MCF 10A (cell line): ENCODE measurements at places on chromosomes 5 and 9. TPM values are rescaled to one million over a fixed set of nuclear protein-coding genes. Genes with fewer than 3 reads are reported as not detected.

GRIA1 gene
- total RNA-seq = not detected in 2 replicates

RASGEF1C gene
- total RNA-seq = not detected in 2 replicates

IL13 gene
- not detected in 2 replicates for total RNA-seq

GADD45G gene
- 0.69 TPM in 1 of 2 replicates, not detected in the other for total RNA-seq

GRCh38 chr5:150119421-150120061 lies 33.2 kb upstream of the CSF1R start:
- no peak overlapping the region for H3K4me3 ChIP-seq
- no peaks in the 10 kb centered on the region for H3K27me3 ChIP-seq
- H3K4me1 ChIP-seq = peaks cover 14% of the 10 kb centered on the region
- no peak overlapping the region for H3K27ac ChIP-seq
- no peaks in the 10 kb centered on the region for H3K36me3 ChIP-seq

GRCh38 chr5:135195270-135195608 lies 161.2 kb upstream of the PITX1 start:
- peaks cover 7% of the 10 kb centered on the region for H3K4me1 ChIP-seq
- no peaks in the 10 kb centered on the region for H3K27me3 ChIP-seq
- H3K36me3 ChIP-seq = no peaks in the 10 kb centered on the region
- DNase-seq = peak; percentile 11
- H3K4me3 ChIP-seq = no peak overlapping the region

- no peak overlapping the region for H3K27ac ChIP-seq
- peaks cover 17% of the 10 kb centered on the region for H3K4me1 ChIP-seq
- no peaks in the 10 kb centered on the region for H3K27me3 ChIP-seq
- no peaks in the 10 kb centered on the region for H3K36me3 ChIP-seq
Observed at GRCh38 chr5:159459951-159460538, 129.8 kb upstream of the IL12B start.

DNA sequence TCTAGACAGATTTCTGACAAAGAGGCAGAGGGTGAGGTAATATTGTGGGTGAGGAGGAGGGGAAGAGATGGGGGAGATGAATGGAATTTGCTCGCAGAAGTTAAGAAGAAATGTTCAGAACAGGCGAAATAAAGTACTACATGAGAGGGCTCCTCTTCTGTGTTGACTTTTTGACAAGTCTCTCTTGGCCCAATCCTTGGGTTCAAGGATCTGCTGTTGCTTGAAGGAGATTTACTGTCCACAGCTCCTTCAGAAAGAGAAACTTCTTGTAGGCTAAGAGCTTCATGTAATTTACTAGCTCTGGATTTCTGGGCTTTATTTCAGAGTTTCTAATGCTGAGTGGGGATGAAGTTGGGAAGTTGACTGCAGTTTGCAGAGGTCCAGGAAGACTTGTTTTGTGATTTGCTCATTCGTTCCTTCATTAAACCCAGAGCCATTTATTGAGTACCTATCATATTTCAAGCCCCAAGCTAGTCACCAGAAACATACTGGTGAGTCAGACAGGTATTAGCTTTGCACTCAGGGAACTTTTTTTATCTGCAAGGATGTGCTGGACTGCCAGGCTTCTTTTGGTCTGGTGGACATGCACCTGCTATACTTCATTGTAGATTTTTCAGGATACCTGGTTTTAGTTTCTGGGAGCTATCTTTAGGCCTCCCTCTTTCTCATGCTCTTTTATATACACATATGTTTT lies 402.9 kb upstream of the CLINT1 start:
- H3K36me3 ChIP-seq = no peaks in the 10 kb centered on the region

DNA sequence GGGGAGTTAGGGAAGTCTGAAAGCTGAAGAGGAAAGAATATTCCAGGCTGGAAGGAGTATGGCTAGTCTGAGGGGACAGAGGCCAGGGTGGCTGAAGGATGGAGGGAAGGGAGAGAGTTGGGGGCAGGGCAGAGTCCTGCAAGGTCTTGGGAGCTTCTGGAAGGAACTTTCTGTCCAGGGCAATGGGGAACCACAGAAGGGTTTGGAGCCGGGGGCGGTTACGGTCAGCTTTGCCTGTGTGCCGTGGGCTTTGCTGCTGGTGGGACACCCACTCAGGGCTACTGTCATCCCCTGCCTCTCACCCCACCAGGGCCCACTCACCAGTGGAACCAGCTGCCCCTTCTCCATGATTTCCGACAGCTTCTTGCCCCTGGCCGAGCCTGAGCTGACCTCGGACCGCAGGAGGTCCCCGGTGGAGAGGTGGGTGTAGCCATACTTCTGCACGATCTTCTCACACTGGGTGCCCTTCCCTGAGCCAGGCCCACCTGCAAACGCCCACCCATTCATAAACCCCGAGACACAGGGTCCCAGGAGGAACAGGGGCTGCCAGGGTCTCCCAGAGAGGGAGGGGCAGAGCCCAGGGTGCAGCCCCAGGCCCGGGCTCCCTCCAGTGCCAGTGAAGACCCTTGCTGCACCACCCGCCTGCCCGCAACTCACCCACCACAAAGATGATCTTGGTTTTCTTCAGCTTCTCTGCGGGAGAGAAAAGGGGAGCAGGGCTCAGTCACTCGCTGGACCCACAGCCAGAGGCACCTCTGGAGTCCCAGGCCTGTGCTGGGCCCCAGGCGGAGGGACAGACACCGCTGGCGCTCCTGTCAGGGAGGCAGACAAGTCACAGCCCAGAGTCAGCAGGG lies 4.9 kb downstream of the AK1 start:
- H3K4me3 ChIP-seq = no peak overlapping the region
- DNase-seq = no peak
- H3K4me1 ChIP-seq = peaks cover 9% of the 10 kb centered on the region
- H3K27ac ChIP-seq = no peak overlapping the region

- no peaks in the 10 kb centered on the region for H3K36me3 ChIP-seq
- H3K4me3 ChIP-seq = peak overlapping the region; percentile 72
- peak; percentile 31 for DNase-seq
Observed at GRCh38 chr9:22446950-22447617, 460 bp downstream of the DMRTA1 start.

DNA sequence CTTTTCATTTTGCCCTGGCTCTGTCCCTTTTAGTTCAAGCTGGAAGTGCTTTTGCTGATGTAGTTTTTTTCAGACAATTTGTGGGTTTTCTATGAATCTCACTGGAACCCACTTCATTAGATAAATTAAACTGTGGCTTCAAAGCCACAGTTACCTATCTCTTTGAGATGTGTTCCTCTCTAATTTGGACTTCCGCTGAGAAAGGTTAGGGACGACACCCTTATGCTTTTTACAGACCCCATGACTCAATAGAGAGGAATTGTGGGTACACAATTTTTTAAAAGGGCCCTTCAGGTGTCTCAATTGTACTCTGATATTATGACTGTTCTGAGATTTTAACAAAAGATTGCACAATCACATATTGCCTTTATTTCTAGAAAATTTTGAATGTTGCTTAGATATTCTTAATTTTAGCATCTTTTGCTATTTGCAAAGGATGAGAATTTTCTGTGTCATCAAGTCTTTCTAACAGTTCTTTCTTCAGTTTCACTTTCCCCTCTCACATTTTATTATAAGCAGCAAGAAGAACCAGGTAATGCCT lies 110.6 kb downstream of the GADD45G start:
- H3K4me3 ChIP-seq = no peak overlapping the region
- H3K27me3 ChIP-seq = no peaks in the 10 kb centered on the region
- no peaks in the 10 kb centered on the region for H3K36me3 ChIP-seq
- no peak overlapping the region for H3K27ac ChIP-seq
- H3K4me1 ChIP-seq = no peaks in the 10 kb centered on the region
- DNase-seq = no peak
